CD4-positive, CD25-positive, alpha-beta regulatory T cell (primary cell): ENCODE measurements at places on chromosomes 4 and X. TPM values are rescaled to one million over a fixed set of nuclear protein-coding genes. Genes with fewer than 3 reads are reported as not detected.

DNA sequence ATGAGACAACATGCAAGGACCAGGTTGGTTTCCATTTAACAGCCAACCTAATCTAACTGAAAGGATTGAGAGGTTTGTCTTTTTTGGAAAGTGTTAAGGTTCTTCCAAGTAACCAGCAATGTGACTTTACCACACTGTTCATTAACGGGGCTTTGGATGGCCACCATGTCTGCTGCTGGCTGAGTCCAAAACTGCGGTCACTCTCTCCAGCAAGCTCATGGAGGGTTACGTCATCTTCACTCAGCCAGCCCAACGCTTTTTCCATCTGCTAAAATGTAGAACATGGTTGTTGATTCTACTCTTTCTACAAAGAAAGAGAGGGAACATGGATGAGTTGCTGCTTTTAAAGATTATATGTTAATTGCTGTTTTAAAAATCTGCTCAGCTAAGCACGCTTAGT lies 11.0 kb downstream of the PKD2 start:
- H3K36me3 ChIP-seq, result no peaks in the 10 kb centered on the region
- H3K27ac ChIP-seq, result no peak overlapping the region
- DNase-seq, result no peak
- no peaks in the 10 kb centered on the region for H3K4me1 ChIP-seq

GRCh38 chrX:109440475-109440874 lies 41.4 kb downstream of the GUCY2F start:
- H3K36me3 ChIP-seq, result no peaks in the 10 kb centered on the region
- no peaks in the 10 kb centered on the region for H3K4me1 ChIP-seq
- no peak for DNase-seq
- H3K27ac ChIP-seq, result no peak overlapping the region

GRCh38 chr4:77201857-77202256 lies 44.9 kb downstream of the CCNG2 start:
- no peaks in the 10 kb centered on the region for H3K36me3 ChIP-seq
- no peaks in the 10 kb centered on the region for H3K27me3 ChIP-seq
- no peak overlapping the region for H3K27ac ChIP-seq
- H3K4me3 ChIP-seq, result no peak overlapping the region
- no peaks in the 10 kb centered on the region for H3K4me1 ChIP-seq
- DNase-seq, result no peak

The SCML1 gene
- 11.6 TPM for total RNA-seq

The TENM3 gene
- total RNA-seq, result not detected

DNA sequence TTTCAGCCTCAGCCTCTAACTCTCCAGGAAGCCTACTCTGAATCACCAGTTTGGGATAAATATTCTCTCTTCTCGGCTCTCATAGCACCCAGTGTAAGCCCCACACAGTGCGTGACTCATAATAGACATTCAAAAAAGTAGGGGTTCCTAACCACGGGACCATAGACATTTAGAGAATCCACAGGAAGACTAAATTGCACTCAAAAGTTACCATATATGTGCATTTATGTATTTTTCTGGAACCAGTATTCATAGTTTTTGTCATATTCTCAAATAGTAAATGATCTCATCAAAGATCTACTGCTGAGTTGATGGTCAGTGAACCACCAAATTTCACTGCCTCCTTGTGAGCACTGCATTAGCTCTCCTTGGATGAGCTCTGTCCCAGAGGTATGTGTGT lies 625.7 kb downstream of the SMARCA1 start:
- DNase-seq, result no peak
- no peaks in the 10 kb centered on the region for H3K4me1 ChIP-seq
- H3K36me3 ChIP-seq, result no peaks in the 10 kb centered on the region
- no peak overlapping the region for H3K4me3 ChIP-seq
- H3K27me3 ChIP-seq, result no peaks in the 10 kb centered on the region

The NWD2 gene
- not detected for total RNA-seq

GRCh38 chr4:102734116-102734515 lies 26.7 kb downstream of the MANBA start:
- no peak overlapping the region for H3K27ac ChIP-seq
- H3K4me3 ChIP-seq, result no peak overlapping the region

- no peak overlapping the region for H3K27ac ChIP-seq
- no peak overlapping the region for H3K4me3 ChIP-seq
- no peaks in the 10 kb centered on the region for H3K4me1 ChIP-seq
- no peaks in the 10 kb centered on the region for H3K27me3 ChIP-seq
These were observed 187.0 kb upstream of the S100G start for GRCh38 chrX:16462912-16463311.

- H3K4me1 ChIP-seq, result peaks cover 25% of the 10 kb centered on the region
- H3K36me3 ChIP-seq, result peaks cover 68% of the 10 kb centered on the region
- no peaks in the 10 kb centered on the region for H3K27me3 ChIP-seq
These were observed 10.9 kb downstream of the CCNG2 start for GRCh38 chr4:77167866-77168265.

The TLR2 gene
- total RNA-seq, result 1.4 TPM

- H3K4me3 ChIP-seq, result no peak overlapping the region
- peak; percentile 60 for DNase-seq
- H3K27me3 ChIP-seq, result no peaks in the 10 kb centered on the region
- H3K4me1 ChIP-seq, result no peaks in the 10 kb centered on the region
- H3K36me3 ChIP-seq, result no peaks in the 10 kb centered on the region
These were observed 382.7 kb downstream of the UNC5C start for GRCh38 chr4:95165926-95166524.

DNA sequence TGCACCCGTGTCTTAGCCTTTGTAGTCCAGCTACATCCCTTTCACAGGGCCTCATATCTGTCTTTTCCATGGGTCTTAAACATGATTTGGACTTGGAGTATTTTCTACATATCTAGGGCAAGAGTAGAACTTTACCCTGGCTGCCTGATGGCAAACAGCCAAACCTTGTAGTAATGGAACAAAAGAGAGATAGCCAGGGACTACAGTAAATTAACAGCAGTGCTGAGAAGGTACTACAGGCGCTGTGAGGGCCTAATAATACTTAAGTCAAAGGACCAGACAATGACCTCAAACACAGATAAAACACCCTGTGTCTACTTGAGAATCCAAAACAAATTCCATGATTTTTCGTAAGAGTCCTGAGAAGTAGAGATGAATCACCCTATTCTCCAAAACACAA lies 111.0 kb upstream of the WDR17 start:
- H3K4me1 ChIP-seq, result no peaks in the 10 kb centered on the region
- H3K27ac ChIP-seq, result no peak overlapping the region
- H3K36me3 ChIP-seq, result no peaks in the 10 kb centered on the region
- DNase-seq, result no peak
- no peaks in the 10 kb centered on the region for H3K27me3 ChIP-seq

The TGIF2LX gene
- not detected for total RNA-seq

DNA sequence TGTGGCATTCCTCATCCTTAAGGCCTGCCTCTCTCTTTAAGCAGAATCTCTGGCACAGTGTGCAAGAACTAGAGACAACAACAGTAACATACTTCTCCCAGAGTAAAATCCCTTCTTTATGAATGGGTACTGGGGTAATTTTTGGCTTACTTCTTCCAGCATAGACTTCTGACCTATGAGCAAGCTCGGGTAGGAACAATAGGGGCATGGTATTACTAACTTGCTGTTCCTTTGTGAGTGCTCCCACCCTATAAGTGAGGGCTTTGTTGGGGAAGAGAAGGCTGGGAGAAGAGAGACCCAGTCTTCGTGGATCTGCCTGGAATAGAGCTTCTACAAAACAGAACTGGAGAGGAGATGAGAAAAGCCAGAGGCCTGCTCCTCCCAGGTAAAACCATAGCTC lies 30.2 kb downstream of the CLDN2 start:
- H3K27me3 ChIP-seq, result no peaks in the 10 kb centered on the region
- H3K4me3 ChIP-seq, result no peak overlapping the region
- no peak for DNase-seq
- peaks cover under 1% of the 10 kb centered on the region for H3K36me3 ChIP-seq
- H3K27ac ChIP-seq, result no peak overlapping the region
- no peaks in the 10 kb centered on the region for H3K4me1 ChIP-seq

The PRPS2 gene
- 18.0 TPM for total RNA-seq

The TMSB15A gene
- total RNA-seq, result not detected

GRCh38 chrX:404656-405055 lies 17.9 kb upstream of the PPP2R3B start:
- H3K4me3 ChIP-seq, result no peak overlapping the region
- no peak overlapping the region for H3K27ac ChIP-seq
- no peak for DNase-seq
- H3K36me3 ChIP-seq, result no peaks in the 10 kb centered on the region
- H3K4me1 ChIP-seq, result no peaks in the 10 kb centered on the region

DNA sequence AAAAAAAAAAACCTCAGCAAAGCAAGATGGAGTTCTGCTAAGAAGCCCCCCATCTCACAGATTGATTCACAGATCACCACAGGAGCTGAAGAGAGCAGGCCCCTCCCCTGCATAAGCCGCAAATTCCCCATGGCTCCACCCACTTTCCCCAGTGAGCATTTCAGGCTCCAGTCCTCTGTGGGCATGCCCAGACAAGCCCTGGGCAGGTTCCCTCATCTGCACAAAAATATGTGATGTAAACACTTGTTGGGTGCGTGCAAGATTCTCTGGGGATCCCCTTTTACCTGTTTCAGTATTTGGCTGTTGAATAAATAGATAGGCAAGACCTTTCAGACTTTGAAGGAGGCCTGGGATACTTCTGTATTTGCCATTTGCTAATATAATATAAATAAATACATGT lies 514.3 kb downstream of the PCDH7 start:
- DNase-seq, result no peak
- H3K36me3 ChIP-seq, result no peaks in the 10 kb centered on the region
- H3K27me3 ChIP-seq, result no peaks in the 10 kb centered on the region
- H3K4me3 ChIP-seq, result no peak overlapping the region
- no peaks in the 10 kb centered on the region for H3K4me1 ChIP-seq

DNA sequence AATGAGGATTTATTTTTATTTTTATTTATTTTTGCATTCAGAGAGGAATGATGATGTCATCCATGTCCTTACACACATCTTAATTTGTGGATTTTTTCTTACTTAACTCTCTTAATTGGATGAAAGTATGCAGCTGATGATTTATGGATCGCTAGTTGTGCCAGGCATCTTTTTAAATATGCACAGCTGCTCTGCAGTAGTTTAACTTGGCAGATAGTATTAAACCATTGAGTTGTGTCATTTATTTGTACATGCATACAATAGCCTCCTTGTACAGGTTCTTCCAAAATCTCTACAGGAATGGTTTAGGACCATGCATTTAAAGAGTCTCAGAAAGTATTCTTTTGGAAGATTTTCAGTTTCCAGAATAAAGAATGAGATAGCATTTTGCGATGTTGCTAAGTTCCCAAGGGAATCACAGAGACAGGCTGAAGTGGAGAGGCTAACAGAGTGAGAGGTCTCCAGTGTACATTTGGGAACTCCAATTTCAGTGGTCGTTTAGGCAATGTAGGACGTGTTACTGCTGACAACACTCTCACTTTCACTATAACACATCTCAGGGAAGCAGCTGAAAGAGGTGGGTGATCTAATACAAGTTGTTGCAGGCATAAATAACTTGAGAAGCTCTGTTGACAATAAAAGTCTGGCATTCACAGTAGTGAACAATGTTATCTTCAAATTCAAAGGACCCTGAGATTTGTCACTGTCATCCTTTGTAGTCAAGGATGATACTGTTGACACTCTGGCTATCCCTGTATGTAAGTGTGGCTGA lies 49.9 kb upstream of the SCRG1 start:
- no peak overlapping the region for H3K4me3 ChIP-seq
- no peaks in the 10 kb centered on the region for H3K27me3 ChIP-seq
- H3K27ac ChIP-seq, result no peak overlapping the region
- H3K4me1 ChIP-seq, result no peaks in the 10 kb centered on the region
- DNase-seq, result no peak

The MEPE gene
- not detected for total RNA-seq

The CFAP99 gene
- total RNA-seq, result 0.20 TPM

DNA sequence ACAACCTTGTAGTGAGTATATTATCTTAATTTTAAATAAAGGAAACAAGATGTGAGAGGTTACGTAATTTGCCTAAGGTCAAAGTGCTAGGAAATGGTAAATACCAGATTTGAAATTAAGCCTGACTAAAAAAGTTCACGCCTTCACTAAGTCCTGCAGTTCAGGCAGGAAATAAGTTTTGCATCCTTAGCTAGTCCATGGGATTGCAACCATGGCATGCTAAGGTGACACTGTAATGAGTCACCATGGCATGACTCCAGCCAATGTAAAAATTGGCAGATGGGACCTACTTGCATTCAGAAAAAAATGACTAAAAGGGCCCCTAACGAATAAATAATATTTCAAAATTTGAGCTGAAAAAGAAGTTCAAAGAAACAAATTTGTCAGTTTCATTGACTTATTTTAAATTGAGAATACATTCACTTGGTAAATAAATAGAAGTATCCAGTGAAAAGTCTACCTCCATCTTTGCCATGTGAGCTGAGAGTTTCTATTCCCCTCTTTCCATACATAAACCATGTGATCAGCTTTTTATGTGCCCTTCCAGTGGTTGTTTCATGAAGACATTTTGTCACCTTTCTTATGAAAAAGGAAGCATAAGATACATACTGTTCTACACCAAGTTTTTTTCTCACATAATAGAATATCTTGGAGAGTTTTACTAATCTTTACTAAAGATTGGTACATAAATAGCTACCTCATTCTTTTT lies 72.4 kb downstream of the ANKRD50 start:
- no peaks in the 10 kb centered on the region for H3K36me3 ChIP-seq
- DNase-seq, result no peak
- H3K4me1 ChIP-seq, result no peaks in the 10 kb centered on the region

- no peaks in the 10 kb centered on the region for H3K27me3 ChIP-seq
- H3K36me3 ChIP-seq, result peaks cover 22% of the 10 kb centered on the region
- H3K4me1 ChIP-seq, result no peaks in the 10 kb centered on the region
- H3K27ac ChIP-seq, result no peak overlapping the region
These were observed 84.4 kb downstream of the PPEF2 start for GRCh38 chr4:75817901-75818300.

The XPNPEP2 gene
- 0.99 TPM for total RNA-seq

- H3K4me3 ChIP-seq, result no peak overlapping the region
- H3K36me3 ChIP-seq, result no peaks in the 10 kb centered on the region
- H3K27ac ChIP-seq, result no peak overlapping the region
- DNase-seq, result no peak
These were observed 525.7 kb downstream of the PPARGC1A start for GRCh38 chr4:23364167-23364566.

The SPP1 gene
- not detected for total RNA-seq

The ACOX3 gene
- 13.2 TPM for total RNA-seq

GRCh38 chr4:2750719-2751605 lies 5.2 kb downstream of the TNIP2 start:
- no peak overlapping the region for H3K4me3 ChIP-seq
- no peak for DNase-seq
- peaks cover 27% of the 10 kb centered on the region for H3K36me3 ChIP-seq
- H3K27ac ChIP-seq, result no peak overlapping the region

DNA sequence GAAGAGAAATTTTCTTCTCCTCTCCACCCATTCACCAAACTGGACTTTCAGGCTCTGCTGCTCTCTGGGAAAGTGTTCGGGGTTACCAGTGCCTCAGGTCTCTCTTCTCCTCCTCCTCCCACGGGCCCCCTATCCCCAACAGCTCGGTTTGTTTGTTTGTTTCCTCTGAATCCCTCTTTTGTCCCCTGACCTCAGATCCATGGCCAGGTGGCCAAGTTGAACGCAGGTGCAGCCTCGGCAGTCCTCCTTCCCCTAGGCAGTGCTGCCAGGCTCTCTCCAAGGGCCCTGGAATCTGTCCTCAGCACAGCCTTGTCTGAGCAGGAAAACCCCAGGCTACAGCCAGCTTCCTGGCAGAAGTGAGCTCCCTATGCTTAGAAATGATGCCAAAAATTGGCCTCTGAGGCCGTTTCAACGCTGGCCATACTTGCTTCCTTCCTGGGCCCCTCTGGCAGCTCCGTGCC lies 60.0 kb downstream of the FHDC1 start:
- DNase-seq, result no peak
- no peaks in the 10 kb centered on the region for H3K36me3 ChIP-seq
- H3K27me3 ChIP-seq, result no peaks in the 10 kb centered on the region
- no peak overlapping the region for H3K4me3 ChIP-seq
- no peak overlapping the region for H3K27ac ChIP-seq
